Activated CD4-positive, alpha-beta memory T cell treated with anti-CD3 and anti-CD28 coated beads for 36 hours (primary cell): ENCODE measurements at places on chromosomes 4 and X. TPM values are rescaled to one million over a fixed set of nuclear protein-coding genes. Genes with fewer than 3 reads are reported as not detected.

Gene CPZ
- total RNA-seq, result not detected

Gene GC
- not detected for total RNA-seq

Gene GAGE13
- not detected for total RNA-seq

Gene MAB21L2
- not detected for total RNA-seq

Gene PPID
- 66.4 TPM for total RNA-seq

Gene ZNF157
- 0.53 TPM for total RNA-seq

Gene GYG2
- not detected for total RNA-seq

Gene KLKB1
- not detected for total RNA-seq

Gene PAGE2B
- total RNA-seq, result 1.2 TPM

- DNase-seq, result peak; percentile 75
- H3K36me3 ChIP-seq, result no peaks in the 10 kb centered on the region
- peaks cover 35% of the 10 kb centered on the region for H3K27me3 ChIP-seq
- no peak overlapping the region for H3K4me3 ChIP-seq
These were observed 26.8 kb upstream of the CLDN24 start for GRCh38 chr4:183348706-183349659.

- H3K4me1 ChIP-seq, result no peaks in the 10 kb centered on the region
- H3K36me3 ChIP-seq, result no peaks in the 10 kb centered on the region
- H3K27ac ChIP-seq, result no peak overlapping the region
These were observed 287.7 kb upstream of the EMCN start for GRCh38 chr4:100805538-100805937.

DNA sequence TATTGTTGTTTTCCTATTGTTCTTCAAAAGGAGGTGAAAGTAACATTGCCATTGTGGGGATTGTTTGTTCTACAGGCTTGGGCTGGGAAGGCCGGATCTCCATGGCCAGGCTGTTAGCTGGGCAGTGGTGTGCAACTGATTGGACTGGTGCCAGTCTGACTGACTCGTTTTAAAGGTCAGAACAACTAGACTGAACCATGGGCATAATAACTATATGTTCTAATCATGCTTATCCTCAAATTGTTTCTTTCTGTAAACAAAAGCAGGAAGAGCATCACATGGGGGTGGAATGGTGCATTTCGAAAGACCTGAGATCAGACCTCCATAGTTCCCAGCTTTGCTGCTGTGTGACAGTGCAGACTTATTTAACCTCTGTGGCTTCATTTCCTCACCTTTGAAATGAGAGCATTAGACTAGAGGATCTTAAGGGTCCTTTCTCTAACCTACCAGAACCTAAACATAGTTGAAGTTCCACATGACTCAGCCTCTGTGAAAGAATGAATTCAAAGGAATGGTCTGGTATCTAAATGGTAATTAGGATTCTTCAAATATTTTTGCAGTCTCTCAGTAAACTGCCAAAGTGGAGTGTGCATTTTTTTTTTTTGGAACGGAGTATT lies 66.7 kb upstream of the PGRMC2 start:
- no peak overlapping the region for H3K27ac ChIP-seq
- H3K4me1 ChIP-seq, result no peaks in the 10 kb centered on the region
- H3K36me3 ChIP-seq, result no peaks in the 10 kb centered on the region

- no peak overlapping the region for H3K4me3 ChIP-seq
- H3K36me3 ChIP-seq, result peaks cover 2% of the 10 kb centered on the region
- no peaks in the 10 kb centered on the region for H3K27me3 ChIP-seq
- H3K4me1 ChIP-seq, result no peaks in the 10 kb centered on the region
- H3K27ac ChIP-seq, result no peak overlapping the region
- DNase-seq, result no peak
These were observed 8.0 kb upstream of the KCNE5 start for GRCh38 chrX:109632906-109633504.

- H3K4me1 ChIP-seq, result no peaks in the 10 kb centered on the region
- no peak for DNase-seq
- H3K4me3 ChIP-seq, result no peak overlapping the region
These were observed 47.4 kb downstream of the CCSER1 start for GRCh38 chr4:90174621-90175023.

DNA sequence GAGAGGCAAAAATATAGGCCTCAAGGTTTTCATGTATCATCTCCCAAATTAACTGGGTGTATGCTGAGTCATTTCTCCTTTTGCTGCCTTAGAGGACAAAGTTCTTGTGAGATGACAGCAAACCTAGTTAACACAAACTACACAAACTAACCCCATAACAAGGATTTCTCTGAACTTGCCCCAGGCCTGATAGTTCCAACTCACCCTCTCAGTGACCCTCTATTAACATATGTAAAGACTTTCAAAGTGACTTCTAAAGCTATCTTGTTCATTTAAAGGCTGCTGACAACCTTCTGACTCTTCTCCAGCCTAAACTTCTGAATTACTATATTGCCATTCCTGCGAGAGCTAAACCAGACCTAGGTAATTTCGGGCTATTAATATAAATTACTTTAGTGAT lies 43.2 kb upstream of the CCDC149 start:
- peaks cover 2% of the 10 kb centered on the region for H3K27me3 ChIP-seq
- H3K4me1 ChIP-seq, result no peaks in the 10 kb centered on the region
- H3K36me3 ChIP-seq, result no peaks in the 10 kb centered on the region
- H3K27ac ChIP-seq, result no peak overlapping the region
- DNase-seq, result no peak

DNA sequence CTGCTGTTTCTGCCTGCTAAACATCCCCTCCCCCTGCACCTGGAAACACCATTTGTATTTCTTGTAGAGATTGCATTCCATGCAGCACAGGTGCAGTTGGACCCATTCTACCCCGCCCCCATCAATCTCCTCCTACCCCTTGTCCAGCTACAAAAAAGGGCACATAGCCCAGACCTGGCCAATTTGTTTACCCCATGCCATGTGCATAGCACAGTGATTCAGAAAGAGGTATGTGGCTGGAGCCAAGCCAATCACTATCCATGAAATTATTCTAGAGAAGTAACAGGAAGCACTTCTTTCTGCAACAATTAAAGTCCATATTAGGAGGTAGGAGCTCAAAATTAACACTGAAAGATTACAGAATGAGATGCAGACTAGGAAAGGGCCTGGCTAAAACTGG lies 20.2 kb upstream of the TMEM184C start:
- H3K27me3 ChIP-seq, result no peaks in the 10 kb centered on the region
- no peak overlapping the region for H3K27ac ChIP-seq
- H3K36me3 ChIP-seq, result no peaks in the 10 kb centered on the region
- peaks cover 2% of the 10 kb centered on the region for H3K4me1 ChIP-seq
- DNase-seq, result no peak

DNA sequence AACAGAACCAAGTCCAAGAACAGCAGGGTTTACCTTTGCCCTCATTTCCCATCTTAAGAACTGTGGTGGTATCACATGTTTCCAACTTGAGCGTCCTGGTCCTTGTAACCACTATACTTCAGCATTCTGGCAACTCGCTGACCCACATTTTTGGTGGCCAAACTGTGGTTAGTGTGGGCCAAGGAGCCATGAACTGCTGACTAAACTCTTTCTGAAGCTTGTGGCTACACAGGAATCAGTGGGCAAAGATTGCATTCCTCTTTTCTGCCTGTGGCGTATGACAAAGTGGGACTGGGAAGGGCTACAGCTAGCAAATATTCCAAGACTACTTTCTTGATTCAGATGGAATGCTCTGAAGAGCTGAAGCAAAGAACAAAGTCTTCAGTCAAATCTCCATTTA lies 106.3 kb upstream of the MID1 start:
- H3K4me1 ChIP-seq, result no peaks in the 10 kb centered on the region
- H3K4me3 ChIP-seq, result no peak overlapping the region
- no peaks in the 10 kb centered on the region for H3K36me3 ChIP-seq
- no peaks in the 10 kb centered on the region for H3K27me3 ChIP-seq
- no peak overlapping the region for H3K27ac ChIP-seq

GRCh38 chr4:10108818-10109783 lies 7.5 kb downstream of the WDR1 start:
- peak overlapping the region; percentile 86 for H3K27ac ChIP-seq
- no peaks in the 10 kb centered on the region for H3K27me3 ChIP-seq
- H3K4me3 ChIP-seq, result peak overlapping the region; percentile 48

DNA sequence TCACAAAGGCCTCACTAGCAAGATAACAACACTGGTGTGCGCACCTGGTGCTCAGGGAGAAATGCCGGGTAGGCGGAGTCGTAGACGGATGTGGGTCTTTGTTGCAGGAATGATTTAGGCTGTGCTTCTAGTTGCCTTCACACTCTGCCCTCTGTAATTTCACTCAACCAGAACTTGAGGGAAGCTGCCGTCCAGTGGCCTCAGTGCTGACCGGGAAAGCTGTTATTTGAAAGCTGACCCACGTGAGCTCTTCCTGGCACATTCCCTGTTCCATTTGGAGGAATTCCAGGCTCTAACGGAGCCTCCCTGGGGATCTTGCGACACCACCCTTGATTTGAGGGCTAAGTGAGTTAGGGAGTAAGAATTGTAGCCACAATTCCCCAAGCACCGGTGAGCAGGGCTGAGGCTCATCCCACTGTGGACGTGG lies 15.9 kb downstream of the SH3TC1 start:
- DNase-seq, result no peak
- H3K4me3 ChIP-seq, result no peak overlapping the region
- H3K27ac ChIP-seq, result no peak overlapping the region
- peaks cover 6% of the 10 kb centered on the region for H3K36me3 ChIP-seq

DNA sequence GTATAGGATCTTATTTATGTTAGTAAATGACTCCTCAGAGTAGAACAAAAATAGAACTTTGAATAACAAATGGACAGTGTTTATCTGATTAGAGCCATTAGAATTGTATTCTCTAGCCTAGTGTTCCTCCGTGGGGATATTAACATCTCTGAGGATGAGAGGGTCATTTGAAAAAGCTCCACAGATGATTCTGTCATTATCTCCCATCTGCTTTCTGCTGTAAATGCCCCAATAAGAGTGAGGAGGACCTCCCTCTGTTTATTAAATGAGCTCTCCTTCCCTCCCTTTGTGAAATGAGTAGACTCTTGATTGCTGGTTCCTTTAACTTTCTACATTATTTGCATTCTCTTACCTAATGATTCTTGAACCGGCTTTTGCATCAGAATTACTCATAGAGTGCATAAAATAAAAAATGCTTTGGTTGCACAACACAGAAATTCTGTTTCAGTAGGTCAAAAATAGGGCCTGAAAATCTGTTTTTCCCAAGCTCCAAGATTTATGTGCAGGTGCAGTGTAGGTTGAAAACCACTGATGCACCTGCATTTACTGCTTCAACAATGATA lies 18.0 kb downstream of the GC start:
- DNase-seq, result no peak
- no peaks in the 10 kb centered on the region for H3K36me3 ChIP-seq
- H3K4me3 ChIP-seq, result no peak overlapping the region
- H3K4me1 ChIP-seq, result no peaks in the 10 kb centered on the region
- H3K27me3 ChIP-seq, result peaks cover 2% of the 10 kb centered on the region

GRCh38 chrX:20656721-20657120 lies 390.0 kb upstream of the RPS6KA3 start:
- DNase-seq, result no peak
- H3K4me3 ChIP-seq, result no peak overlapping the region
- no peaks in the 10 kb centered on the region for H3K4me1 ChIP-seq
- H3K27me3 ChIP-seq, result no peaks in the 10 kb centered on the region
- no peaks in the 10 kb centered on the region for H3K36me3 ChIP-seq

- no peak overlapping the region for H3K4me3 ChIP-seq
- H3K4me1 ChIP-seq, result peaks cover 4% of the 10 kb centered on the region
- no peak overlapping the region for H3K27ac ChIP-seq
- no peaks in the 10 kb centered on the region for H3K27me3 ChIP-seq
- H3K36me3 ChIP-seq, result peaks cover 14% of the 10 kb centered on the region
These were observed 5.8 kb downstream of the TIGD2 start for GRCh38 chr4:89117115-89117514.

- no peaks in the 10 kb centered on the region for H3K36me3 ChIP-seq
- no peak overlapping the region for H3K4me3 ChIP-seq
- no peak for DNase-seq
- H3K27ac ChIP-seq, result no peak overlapping the region
- peaks cover 4% of the 10 kb centered on the region for H3K27me3 ChIP-seq
These were observed 35.3 kb downstream of the ADRA2C start for GRCh38 chr4:3801521-3801920.

- DNase-seq, result no peak
- H3K27ac ChIP-seq, result no peak overlapping the region
- H3K4me3 ChIP-seq, result no peak overlapping the region
- no peaks in the 10 kb centered on the region for H3K4me1 ChIP-seq
- no peaks in the 10 kb centered on the region for H3K27me3 ChIP-seq
These were observed 1301.9 kb downstream of the PCDH7 start for GRCh38 chr4:32022071-32022470.

GRCh38 chr4:124104101-124104500 lies 608.4 kb downstream of the ANKRD50 start:
- no peak for DNase-seq
- H3K36me3 ChIP-seq, result no peaks in the 10 kb centered on the region
- H3K27ac ChIP-seq, result no peak overlapping the region
- H3K27me3 ChIP-seq, result no peaks in the 10 kb centered on the region
- H3K4me1 ChIP-seq, result no peaks in the 10 kb centered on the region

DNA sequence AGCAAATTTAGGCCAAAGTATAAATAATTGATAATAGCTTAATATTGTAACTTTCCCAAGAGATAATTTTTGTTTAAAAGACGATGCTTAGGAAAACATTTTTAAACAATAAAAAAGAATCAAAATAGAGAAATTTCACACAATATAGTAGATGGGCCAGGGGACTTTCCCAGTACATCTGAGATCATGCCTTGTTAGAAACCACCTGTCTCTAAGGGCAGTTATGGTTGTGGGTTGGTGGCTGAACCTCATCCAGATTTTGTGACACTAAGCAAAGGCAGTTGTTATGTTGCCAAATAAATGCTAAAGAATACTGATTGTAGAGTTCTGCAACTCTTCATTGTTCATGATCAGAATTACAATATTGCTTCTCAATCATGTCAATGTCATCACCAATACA lies 270.6 kb downstream of the BANK1 start:
- no peak overlapping the region for H3K27ac ChIP-seq
- H3K4me3 ChIP-seq, result no peak overlapping the region
- H3K4me1 ChIP-seq, result no peaks in the 10 kb centered on the region
- H3K27me3 ChIP-seq, result peaks cover 2% of the 10 kb centered on the region
- H3K36me3 ChIP-seq, result no peaks in the 10 kb centered on the region
- DNase-seq, result no peak

DNA sequence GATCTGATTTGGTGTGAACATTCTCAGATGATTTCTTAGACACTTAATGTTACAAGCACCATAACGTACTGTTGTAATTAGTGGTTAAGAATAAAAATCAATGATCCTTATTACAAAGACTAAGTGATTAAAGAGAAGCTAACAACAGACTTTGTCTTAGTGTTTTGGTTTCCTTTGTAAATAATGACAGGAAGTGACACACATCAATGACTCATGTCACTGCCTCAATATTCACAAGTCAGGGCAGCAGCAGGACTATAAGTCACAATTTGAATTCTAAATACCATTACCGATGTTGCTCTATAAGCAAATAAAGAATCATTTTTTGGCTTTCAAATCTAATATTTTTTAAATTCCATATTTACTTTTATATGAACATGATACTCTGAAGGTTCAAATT lies 115.8 kb upstream of the FAT4 start:
- no peak for DNase-seq
- no peak overlapping the region for H3K27ac ChIP-seq

- DNase-seq, result peak; percentile 92
- peaks cover 2% of the 10 kb centered on the region for H3K27me3 ChIP-seq
- H3K4me1 ChIP-seq, result peaks cover 41% of the 10 kb centered on the region
- peak overlapping the region; percentile 100 for H3K27ac ChIP-seq
- H3K4me3 ChIP-seq, result peak overlapping the region; percentile 99
- peaks cover 18% of the 10 kb centered on the region for H3K36me3 ChIP-seq
These were observed 1.1 kb downstream of the INTS6L start for GRCh38 chrX:135521405-135522131.
